Activated naive CD8-positive, alpha-beta T cell treated with anti-CD3 and anti-CD28 coated beads for 36 hours (primary cell): ENCODE measurements at places on chromosomes 11 and 22.

GRCh38 chr11:100434821-100435641 lies 252.1 kb upstream of the ARHGAP42 start:
- no peak overlapping the region for H3K4me3 ChIP-seq
- no peaks in the 10 kb centered on the region for H3K27me3 ChIP-seq
- no peak overlapping the region for H3K27ac ChIP-seq
- no peaks in the 10 kb centered on the region for H3K36me3 ChIP-seq
- no peak for DNase-seq

DNA sequence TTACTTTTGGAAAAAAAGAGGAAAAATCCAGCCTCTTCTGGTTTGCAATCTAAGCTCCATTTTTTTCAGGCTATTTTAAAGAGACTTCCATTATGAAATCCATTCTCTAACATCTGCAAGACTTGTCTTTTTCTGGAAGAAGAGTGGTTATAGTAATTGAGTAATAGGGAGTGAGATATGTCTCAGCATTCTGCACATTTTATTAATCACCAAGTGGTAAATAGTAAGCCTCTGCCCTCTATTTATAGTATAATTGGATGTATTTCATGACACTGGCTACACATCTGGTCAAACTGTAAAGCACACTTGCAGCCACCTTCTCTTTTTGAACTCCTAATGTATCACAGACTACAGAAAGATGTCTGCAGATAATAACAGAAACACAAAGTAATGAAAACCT lies 391.1 kb downstream of the ETS1 start:
- no peaks in the 10 kb centered on the region for H3K27me3 ChIP-seq
- H3K36me3 ChIP-seq, result no peaks in the 10 kb centered on the region
- H3K4me1 ChIP-seq, result peaks cover 30% of the 10 kb centered on the region

DNA sequence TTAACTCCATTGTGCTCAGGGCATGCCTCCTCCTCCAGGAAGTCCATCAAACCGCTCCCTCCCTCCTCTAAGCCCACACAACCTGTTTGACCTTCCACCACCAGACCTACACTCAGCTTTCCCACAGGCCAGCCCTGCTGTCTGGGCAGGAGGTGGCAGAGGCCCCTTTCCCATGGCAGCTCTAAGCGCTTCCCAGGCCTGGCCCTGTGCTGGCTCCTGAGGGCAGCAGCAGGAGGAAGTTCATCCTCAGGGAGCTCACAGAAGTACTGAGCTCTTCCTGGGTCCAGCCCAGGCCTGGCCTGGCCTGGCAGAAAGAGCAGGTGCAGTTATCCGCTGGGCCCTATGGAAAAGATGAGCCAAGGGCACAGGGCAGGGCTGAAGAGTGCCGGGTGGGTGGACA lies 31.4 kb downstream of the ARAP1 start:
- peaks cover 43% of the 10 kb centered on the region for H3K4me1 ChIP-seq
- H3K4me3 ChIP-seq, result peak overlapping the region; percentile 94
- no peaks in the 10 kb centered on the region for H3K27me3 ChIP-seq
- H3K36me3 ChIP-seq, result peaks cover 2% of the 10 kb centered on the region

GRCh38 chr11:235180-235579 lies 962 bp downstream of the SIRT3 start:
- H3K4me3 ChIP-seq, result peak overlapping the region; percentile 87
- peaks cover 35% of the 10 kb centered on the region for H3K4me1 ChIP-seq
- peak overlapping the region; percentile 91 for H3K27ac ChIP-seq
- H3K36me3 ChIP-seq, result peaks cover 18% of the 10 kb centered on the region

- no peak for DNase-seq
- H3K4me1 ChIP-seq, result peaks cover 77% of the 10 kb centered on the region
- H3K4me3 ChIP-seq, result peak overlapping the region; percentile 51
- peaks cover 16% of the 10 kb centered on the region for H3K36me3 ChIP-seq
These were observed 258.3 kb downstream of the ETS1 start for GRCh38 chr11:128328955-128329551.

- peaks cover 15% of the 10 kb centered on the region for H3K27me3 ChIP-seq
- no peak overlapping the region for H3K4me3 ChIP-seq
- H3K36me3 ChIP-seq, result no peaks in the 10 kb centered on the region
- no peaks in the 10 kb centered on the region for H3K4me1 ChIP-seq
These were observed 100.0 kb upstream of the ARHGAP20 start for GRCh38 chr11:110812086-110812733.

GRCh38 chr11:130215531-130216220 lies 56.1 kb downstream of the ST14 start:
- H3K36me3 ChIP-seq, result no peaks in the 10 kb centered on the region
- no peaks in the 10 kb centered on the region for H3K27me3 ChIP-seq
- no peak overlapping the region for H3K27ac ChIP-seq
- DNase-seq, result no peak
- no peaks in the 10 kb centered on the region for H3K4me1 ChIP-seq

DNA sequence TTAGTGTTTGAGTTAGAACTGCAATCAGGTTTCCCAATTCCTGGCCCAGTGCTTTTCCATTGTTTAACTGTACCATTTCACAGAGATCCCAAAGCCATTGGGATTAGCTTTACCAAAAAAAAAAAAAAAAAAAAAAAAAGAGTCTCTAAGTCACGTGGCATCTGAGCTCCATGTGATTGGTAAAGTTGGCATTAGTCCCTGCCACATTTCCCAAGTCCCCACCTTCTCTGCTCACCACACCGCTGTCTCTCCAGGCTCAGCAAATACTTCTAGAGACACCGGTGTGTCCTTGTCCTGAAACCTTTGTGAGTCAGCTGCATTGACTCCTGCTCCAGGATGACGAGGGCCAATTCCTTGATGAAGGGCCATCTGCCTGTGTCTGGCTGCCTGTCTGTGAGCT lies 305.3 kb downstream of the KIRREL3 start:
- H3K36me3 ChIP-seq, result no peaks in the 10 kb centered on the region
- H3K4me3 ChIP-seq, result no peak overlapping the region
- H3K27ac ChIP-seq, result no peak overlapping the region
- DNase-seq, result no peak
- H3K27me3 ChIP-seq, result no peaks in the 10 kb centered on the region

- H3K27me3 ChIP-seq, result peaks cover 58% of the 10 kb centered on the region
- peaks cover 3% of the 10 kb centered on the region for H3K4me1 ChIP-seq
- DNase-seq, result no peak
- H3K36me3 ChIP-seq, result no peaks in the 10 kb centered on the region
- H3K4me3 ChIP-seq, result no peak overlapping the region
These were observed 8.0 kb downstream of the SCN4B start for GRCh38 chr11:118144301-118145268.

GRCh38 chr11:117945047-117945810 lies 16.0 kb upstream of the TMPRSS13 start:
- H3K27ac ChIP-seq, result no peak overlapping the region
- peaks cover 61% of the 10 kb centered on the region for H3K4me1 ChIP-seq
- DNase-seq, result no peak
- H3K4me3 ChIP-seq, result no peak overlapping the region
- no peaks in the 10 kb centered on the region for H3K27me3 ChIP-seq
- no peaks in the 10 kb centered on the region for H3K36me3 ChIP-seq

- H3K4me3 ChIP-seq, result no peak overlapping the region
- no peaks in the 10 kb centered on the region for H3K4me1 ChIP-seq
- H3K27ac ChIP-seq, result no peak overlapping the region
- no peaks in the 10 kb centered on the region for H3K27me3 ChIP-seq
These were observed 1082.0 kb upstream of the CNTN5 start for GRCh38 chr11:97938789-97939188.

DNA sequence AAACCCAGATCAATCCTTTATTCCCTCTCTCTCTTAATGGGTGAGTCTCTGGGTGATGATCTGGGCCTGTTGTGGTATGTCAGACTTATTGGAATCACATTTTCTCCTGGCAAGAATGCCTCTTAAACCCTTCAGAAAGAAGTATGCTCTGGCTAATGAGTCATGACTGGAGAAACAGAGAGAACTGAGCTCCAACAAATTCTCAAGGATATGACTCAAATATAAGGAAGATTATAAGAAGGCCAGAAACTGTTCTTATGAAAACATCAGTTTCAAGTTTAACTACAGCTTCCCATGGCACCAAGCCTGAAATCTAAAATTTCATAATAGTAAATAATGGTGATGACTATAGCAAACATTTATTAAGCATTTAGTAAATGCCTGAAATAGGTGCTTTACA lies 83.9 kb downstream of the OR5AK2 start:
- H3K4me3 ChIP-seq, result no peak overlapping the region
- DNase-seq, result no peak

DNA sequence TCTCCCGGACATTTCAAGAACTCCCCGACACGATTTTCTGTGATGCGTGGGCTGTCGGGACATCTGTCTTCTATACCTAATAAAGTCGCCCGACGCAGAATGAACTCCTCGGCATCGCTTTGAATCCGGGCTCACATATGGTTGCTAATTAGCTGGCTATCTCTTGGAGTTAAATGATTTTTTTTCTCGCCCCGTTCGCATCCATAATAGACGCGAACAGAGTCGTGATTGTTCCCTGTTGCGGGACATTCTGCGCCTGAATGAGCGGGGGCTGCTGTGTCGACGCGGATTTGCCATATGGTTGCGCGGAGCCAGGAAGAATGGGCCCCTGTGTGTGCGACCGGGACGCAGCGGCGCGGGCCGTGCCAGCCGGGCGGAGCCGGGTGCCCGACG lies 16.4 kb downstream of the CDKN1C start:
- peaks cover 57% of the 10 kb centered on the region for H3K27me3 ChIP-seq
- H3K27ac ChIP-seq, result no peak overlapping the region
- no peaks in the 10 kb centered on the region for H3K36me3 ChIP-seq
- H3K4me3 ChIP-seq, result no peak overlapping the region

DNA sequence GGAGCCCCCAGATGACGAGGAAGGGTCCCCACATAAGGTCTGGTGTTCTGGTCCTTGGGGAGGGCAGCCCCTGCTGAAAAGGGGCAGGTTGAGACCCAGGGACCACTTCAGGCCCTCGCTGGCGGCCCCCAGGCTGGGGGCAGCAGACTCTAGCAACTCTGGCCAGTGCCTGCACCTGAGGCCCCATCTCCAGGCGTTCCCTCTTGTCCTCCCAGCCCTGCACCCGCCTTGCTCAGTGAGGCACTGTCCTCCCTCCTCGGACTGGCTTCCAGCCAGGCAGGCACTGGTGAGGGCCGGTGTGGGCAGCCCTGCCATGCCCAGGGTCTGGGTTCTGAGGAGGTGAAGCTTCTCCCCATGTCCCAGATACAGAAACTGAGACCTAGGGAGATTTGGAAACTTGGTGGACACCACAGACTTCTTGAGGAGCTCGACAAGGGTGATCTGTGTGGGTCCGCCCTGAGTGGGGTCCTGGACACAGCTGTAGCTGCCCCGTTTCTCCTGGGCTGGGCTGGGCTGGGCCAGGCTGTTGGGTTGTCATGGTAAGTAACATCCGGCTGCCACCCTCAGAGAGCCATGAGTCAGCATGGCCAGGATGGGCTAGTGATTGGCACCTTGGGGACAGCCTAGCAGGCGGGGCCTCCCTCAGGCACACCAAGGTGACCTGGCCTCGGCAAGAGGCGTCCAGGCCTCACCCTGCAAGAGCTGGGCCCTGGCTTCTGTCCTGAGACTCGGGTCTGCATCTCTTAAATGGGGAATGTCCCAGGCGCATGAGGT lies 11.1 kb upstream of the PHLDA2 start:
- H3K27ac ChIP-seq, result no peak overlapping the region
- DNase-seq, result peak; percentile 48
- H3K36me3 ChIP-seq, result peaks cover 32% of the 10 kb centered on the region
- no peak overlapping the region for H3K4me3 ChIP-seq

GRCh38 chr11:68641880-68642279 lies 42.5 kb upstream of the GAL start:
- no peak overlapping the region for H3K4me3 ChIP-seq
- peaks cover 3% of the 10 kb centered on the region for H3K27me3 ChIP-seq
- no peaks in the 10 kb centered on the region for H3K4me1 ChIP-seq
- no peak overlapping the region for H3K27ac ChIP-seq

- no peak overlapping the region for H3K4me3 ChIP-seq
- DNase-seq, result no peak
- peaks cover 18% of the 10 kb centered on the region for H3K4me1 ChIP-seq
- H3K27me3 ChIP-seq, result no peaks in the 10 kb centered on the region
- peaks cover 31% of the 10 kb centered on the region for H3K36me3 ChIP-seq
These were observed 14.6 kb downstream of the PPME1 start for GRCh38 chr11:74185695-74186094.

GRCh38 chr11:124583781-124584180 lies 14.0 kb downstream of the OR8A1 start:
- no peaks in the 10 kb centered on the region for H3K36me3 ChIP-seq
- H3K27ac ChIP-seq, result no peak overlapping the region
- H3K4me3 ChIP-seq, result no peak overlapping the region
- no peak for DNase-seq
- H3K4me1 ChIP-seq, result no peaks in the 10 kb centered on the region

DNA sequence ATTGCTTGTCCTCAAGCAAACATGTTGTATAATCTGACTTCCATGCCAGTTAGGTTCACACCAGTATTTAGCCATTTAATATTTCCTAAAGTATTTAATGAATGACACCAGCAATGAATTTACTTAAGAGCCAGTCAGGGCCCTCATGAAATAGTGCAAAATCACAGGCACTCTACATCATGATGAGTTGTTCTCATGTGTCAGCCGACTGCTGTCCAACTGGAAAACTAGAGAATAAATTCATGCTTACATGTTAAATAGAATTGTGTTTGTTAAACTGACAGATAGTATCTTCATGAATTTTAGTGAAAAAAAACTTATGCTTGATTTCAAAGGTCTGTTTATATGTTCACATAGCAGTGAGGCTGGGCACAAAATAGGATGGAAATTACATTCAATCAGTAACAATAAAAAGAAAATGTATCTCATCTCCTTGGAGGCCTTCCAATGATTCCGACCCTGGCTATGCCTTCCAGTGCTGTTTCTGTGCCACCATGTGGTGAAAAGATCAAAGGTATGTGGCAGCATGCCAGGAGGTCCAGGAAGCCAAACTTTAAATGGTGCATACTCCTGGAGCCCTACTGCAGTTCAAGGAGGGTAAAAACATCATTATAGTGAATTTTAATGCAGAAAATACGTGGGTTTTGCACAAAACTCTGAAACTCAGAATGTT lies 45.2 kb downstream of the CTSC start:
- H3K4me1 ChIP-seq, result peaks cover 5% of the 10 kb centered on the region
- no peaks in the 10 kb centered on the region for H3K27me3 ChIP-seq
- DNase-seq, result no peak
